ENCODE measurements at places on chromosomes 5 and 9. TPM values are rescaled to one million over a fixed set of nuclear protein-coding genes. Genes with fewer than 3 reads are reported as not detected.

Gene ENG
- 19.1 TPM for total RNA-seq

Gene C8G
- total RNA-seq: 6.4 TPM

DNA sequence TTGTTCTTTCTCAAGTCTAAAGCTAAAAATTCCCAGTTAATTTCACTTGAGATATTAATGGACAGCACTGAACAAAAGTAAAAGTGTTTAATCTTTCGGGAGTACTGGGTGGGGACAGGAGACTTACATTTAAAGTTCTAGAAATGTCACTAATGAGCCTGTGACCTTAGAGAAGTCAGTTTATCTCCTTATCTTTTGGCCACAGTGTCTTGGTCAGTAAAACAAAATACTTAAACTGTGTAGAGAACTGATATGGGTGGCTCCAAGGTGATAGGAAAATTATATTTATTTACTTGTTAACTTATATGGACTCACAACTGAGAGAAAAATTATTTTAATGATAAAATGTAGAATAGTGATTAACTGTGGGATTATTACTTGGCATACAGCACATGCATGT, 8.9 kb downstream of the IPO11 start:
- DNase-seq: no peak

GRCh38 chr5:173014671-173015070, 31.1 kb downstream of the ATP6V0E1 start:
- no peak for DNase-seq

DNA sequence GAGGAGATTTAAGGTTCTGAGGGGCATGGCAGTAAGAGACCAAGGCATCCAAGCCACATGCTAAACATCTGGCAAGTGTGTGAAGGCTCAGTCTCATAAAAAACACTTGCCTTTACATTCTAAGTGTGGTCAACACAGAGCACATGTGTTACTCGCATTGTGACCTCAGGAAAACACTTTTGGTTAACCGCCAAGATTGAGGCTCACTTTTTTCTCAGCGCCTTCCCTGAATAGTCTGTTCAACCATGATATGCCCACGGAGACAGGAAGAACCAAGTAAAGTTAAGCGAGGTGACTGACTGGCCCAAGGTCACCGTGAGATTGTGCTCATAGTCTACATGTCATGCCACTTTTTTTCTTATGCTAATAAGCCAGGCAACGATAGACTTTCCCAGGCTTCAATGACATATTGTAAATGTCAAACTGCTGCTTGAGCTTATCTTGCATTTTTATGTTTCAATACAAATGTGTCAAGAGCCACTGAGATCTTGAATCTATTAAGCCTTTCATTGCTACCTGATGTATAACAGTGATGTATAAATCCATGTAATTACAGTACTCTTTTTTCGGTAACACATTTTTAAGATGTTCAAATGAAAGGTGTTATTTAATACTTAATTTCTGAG, 21.1 kb upstream of the IL9 start:
- DNase-seq: no peak

DNA sequence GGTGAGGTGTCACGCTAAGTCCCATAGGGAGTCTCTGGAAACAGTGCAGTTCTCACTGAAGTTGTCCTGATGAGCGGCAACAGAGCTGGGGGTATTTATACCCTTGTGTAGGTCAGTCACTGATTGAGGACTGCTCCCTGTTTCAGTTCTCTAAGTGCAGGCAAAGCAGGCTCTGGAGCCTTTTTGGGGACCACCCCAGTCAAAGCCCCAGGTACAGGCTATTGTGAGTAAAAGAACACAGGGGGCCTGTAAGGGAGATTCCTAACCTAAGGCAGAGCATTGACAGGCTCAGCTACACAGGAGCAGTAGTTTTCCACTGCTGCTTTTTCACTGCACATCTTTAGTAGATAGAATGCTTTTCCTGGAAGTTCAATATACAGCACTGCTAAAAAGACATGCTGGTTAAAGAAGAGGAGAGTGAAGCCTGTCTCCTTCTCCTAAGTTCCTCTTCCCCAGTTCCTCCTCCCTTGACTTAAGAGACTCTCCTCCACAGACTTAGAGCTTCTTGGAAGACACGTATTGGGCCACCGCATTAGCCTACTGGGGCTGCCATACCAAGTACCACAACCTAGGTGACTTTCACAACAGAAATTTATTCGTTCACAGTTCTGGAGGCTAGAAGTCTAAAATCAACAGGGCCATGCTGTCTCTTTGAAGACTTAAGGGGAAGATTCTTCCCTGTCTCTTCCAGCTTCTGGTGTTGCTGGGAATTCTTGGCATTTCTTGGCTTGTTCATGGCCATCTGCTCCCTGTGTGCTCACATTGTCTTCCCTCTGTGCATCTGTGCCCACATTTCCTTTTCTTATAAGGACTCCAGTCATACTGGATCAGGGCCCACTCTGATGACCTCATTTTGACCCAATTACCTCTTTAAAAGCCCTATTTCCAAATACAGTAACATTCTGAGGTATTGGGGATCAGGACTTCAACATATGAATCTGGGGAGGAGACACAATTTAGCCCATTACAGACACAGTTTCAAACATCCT, 221.0 kb downstream of the ESM1 start:
- DNase-seq: no peak

DNA sequence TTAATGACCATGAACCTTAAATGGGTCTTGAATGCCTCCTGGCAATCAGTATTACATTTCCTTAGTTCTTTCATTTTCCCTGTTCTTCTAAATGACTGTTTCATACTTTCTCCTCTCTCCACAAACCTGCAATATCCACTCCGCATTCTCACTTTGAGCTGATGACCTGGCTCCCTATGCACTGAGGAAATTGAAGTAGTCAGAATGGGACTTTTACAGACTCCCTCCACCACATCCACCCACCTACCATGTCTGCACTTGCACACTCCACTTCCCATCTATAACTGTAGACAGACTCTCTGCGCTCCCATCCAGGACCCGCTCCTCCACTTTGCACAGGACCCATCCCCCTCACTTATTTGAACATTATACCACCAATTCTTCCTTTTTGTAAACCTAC, 36.2 kb upstream of the GZMA start:
- no peak for DNase-seq

Gene SPATA31C1
- not detected for total RNA-seq

Gene HRCT1
- total RNA-seq: 31.8 TPM

GRCh38 chr5:170626507-170627150, 122.8 kb downstream of the KCNIP1 start:
- DNase-seq: no peak
